HEK293T (cell line): ENCODE measurements at places on chromosomes 12 and 14.
A peak's percentile ranks its signal among the peaks of the same experiment; 100 is the strongest.

GRCh38 chr14:60355768-60356167, 106.7 kb downstream of the PPM1A start:
- no peak for DNase-seq

DNA sequence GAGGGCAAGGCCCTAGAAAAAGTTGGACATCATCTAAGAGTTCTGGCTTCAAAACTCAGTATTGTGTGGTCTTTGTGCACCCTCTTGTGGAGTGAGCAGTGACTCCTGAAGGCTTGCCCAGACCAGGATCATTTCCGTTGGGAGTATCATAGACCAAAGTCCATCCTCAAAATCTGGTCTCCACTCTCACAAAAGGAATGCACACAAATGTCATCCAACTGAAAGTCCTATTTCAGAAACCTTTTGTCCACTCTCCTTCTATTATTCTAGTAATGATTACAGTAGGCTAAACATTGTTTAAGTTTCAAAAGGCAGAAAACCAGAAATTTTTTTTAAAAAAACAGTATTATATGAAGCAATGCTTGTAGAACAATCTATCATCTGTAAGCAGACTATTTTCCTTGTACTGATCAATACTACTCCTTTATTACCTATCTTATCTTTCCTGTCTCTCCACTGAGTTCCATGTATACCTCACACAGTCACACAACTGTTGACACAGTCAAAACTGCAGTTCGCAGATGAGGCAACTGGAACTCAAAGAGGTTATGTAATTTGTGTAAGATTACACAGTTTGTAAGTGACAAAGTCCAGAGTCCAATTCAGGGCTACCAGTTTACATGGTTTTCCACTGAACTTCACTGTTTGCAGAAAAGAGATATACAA, 41.4 kb downstream of the COX16 start:
- DNase-seq: peak; percentile 61

- DNase-seq: peak; percentile 15
Measured at GRCh38 chr14:46259536-46259935, 392.0 kb downstream of the RPL10L start.

- no peak for DNase-seq
Measured at GRCh38 chr14:74650927-74651686, 39.1 kb upstream of the LTBP2 start.

GRCh38 chr12:85759091-85759490, 77.1 kb downstream of the RASSF9 start:
- DNase-seq: no peak

DNA sequence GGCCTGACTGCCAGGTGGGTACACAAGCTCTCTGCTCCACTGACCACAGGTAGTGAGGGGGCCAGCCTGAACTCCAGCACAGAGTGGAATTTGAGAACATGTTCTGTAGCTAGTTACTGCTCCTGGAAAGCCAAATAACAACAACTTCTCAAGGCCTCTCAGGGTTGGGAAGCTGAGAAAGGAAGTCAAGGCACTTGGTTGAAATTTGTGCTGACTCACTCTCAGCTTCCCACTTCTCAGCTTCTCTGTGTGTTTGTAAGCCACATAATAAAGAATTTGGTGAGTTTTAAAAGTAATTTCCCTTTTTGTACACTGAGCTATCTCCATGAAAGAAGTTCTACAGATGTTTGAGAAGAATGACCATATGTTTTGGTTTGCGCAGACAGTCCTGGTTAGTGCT, 234.9 kb downstream of the KTN1 start:
- no peak for DNase-seq

- no peak for DNase-seq
Measured at GRCh38 chr12:80313209-80313608, 130.8 kb upstream of the PTPRQ start.

- DNase-seq: no peak
Measured at GRCh38 chr12:51886021-51886710, 1.7 kb upstream of the ANKRD33 start.

DNA sequence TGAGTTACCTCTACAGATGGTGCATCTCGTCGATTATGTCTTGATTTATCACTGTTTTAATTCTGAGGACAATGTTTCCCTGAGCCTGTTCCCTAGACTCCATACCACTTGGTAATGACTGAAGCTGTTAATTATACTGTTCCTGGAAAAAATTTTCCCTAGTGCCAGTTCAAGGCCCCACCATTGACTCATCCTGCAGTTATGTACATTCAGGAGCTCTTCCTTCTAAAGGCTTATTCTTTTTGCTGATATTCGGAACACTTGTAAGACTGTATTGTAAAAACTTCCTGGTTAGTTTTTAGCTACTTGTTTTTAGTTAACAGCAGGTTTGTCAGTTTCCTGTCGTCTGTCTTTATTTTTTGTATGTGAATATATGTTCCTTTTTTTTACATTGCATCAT, 30.4 kb upstream of the PPP2R5E start:
- no peak for DNase-seq

DNA sequence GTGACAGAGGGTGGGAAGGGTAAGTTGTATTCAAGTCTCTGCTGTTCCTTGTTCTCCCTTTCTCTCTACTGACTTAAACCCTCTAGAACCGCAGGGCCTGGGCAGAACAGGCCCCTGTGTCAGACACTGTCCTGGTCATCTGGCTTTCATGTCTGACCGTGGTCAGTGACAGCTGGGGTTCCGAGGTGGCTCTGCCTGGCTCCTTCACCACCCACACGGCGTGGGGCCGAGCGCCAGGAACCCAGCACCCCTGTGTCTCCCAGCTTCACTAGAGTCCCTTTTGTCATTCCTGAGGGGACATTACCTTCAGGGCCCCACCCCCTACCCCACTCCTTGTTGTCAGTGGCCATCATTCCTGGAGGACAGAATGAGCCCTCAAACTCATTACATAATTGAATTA, 168.9 kb downstream of the ADGRD1 start:
- DNase-seq: no peak

- DNase-seq: no peak
Measured at GRCh38 chr12:113070117-113070906, 13.8 kb downstream of the DTX1 start.

GRCh38 chr14:31118892-31119291, 88.7 kb downstream of the HECTD1 start:
- no peak for DNase-seq

DNA sequence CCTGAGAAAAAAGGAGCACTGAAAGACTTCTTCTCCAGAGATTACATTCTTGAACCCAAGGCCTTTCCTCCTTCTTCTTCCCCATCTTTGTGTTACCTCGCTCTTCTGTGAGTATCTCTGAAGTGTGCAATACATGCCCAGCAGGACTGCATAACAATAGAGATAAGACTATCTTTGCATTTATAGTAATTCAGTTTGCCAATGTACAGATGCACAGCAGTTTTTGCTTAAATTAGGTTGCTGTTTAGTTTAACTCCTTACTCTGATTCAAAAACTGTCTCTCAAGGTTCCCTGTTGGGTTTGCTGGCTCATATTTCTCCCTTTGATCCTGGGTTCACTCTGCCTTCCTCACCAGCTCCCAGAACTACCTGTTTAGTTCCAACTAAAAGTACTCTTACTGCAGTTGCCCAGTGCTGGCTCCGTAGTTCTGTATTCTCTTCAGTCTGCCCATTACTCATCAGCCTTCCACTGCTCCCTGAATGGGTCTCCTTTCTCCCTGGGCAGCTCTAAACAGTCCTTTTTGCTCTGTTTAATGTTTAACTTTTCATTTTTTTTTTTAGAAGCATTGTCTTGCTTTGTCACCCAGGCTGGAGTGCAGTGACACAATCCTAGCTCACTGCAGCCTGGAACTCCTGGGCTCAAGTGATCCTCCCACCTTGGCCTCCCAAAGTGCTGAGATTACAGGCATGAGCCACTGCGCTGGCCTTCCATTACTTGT, 180.6 kb upstream of the CAND1 start:
- DNase-seq: no peak

DNA sequence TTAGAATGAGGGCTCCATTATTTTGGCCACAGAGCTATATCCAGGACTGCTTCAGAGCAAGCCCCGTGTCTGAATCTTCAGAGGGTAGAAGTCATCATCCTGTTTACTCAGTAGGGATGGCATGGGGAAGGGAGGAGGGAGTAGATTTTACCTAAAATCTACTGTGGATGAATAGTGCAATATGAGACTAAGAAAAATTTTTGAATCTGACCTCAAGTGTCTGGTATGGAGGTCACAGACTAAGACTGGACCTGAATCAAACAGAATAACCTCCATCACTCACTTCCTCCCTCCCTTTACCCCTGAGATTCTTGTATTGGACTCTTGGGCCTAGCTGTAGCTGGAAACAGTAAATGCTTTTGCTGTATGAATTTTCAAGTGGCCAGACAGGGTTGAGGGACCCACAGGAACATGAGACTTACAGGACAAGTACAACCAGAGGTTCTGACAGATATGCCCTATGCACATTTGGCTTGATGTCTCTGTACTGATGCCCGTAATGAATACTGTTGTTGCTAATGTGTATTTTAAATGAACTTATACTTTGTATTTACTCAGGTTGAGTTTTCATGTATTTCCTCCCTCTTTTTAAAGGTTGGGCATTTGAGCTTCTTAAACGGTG, 78.5 kb downstream of the CCDC91 start:
- no peak for DNase-seq

DNA sequence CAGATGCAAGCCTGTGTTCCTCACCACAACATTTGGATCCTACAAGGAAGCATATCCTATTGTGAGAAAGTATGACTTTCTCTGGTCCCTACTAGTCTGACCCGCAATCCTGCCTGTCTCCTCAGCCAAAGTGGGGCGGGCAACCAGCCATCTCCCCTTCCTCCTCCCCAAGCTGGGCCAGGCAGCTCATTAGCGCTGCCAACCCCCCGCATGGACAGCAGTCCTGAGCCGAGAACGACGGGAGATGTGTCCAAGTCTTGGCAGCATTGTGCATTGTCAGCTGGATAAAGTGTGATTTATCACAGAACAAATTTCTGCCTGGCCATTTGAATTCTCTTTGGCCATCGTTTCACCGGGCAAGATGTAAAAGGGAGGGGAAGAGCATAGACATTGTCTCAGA, 139.4 kb downstream of the SLC15A4 start:
- no peak for DNase-seq

- DNase-seq: no peak
Measured at GRCh38 chr12:109463756-109464155, 13.3 kb downstream of the KCTD10 start.

- no peak for DNase-seq
Measured at GRCh38 chr14:94836849-94837248, 66.9 kb upstream of the GSC start.

DNA sequence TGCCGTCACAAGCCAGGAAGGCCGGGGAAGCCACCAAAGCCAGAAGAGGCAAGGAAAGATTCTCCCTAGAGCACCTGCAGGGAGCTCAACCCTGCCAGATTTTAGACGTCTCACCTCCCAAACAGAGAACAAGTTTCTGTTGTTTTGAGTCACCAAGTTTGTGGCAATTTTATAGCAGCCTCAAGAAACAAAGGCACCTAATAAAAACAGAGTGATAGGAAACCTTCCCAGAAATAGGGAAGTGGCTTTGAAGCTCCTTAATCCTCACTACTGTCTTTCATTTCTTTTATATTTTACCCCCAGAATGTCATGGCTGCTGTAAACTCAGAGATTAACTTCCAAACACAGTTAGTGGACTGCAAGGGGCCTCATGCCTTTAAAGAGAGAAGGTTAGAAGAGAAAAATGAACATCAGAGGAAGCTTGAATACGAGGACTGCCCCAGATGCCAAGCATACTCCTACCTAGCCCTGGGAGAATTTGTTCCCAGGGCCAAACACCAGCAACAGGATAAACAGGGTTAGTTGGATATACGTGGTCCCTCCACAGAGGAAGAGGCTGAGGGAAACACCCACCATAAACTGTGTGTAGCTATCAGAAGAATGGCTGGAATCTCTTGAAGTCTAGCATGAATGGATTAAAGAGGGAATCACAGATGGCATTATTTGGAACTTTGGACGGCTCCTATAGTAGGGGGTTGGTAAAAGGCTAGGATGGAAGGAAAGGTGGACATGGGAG, 148.3 kb downstream of the KCNA5 start:
- DNase-seq: no peak

DNA sequence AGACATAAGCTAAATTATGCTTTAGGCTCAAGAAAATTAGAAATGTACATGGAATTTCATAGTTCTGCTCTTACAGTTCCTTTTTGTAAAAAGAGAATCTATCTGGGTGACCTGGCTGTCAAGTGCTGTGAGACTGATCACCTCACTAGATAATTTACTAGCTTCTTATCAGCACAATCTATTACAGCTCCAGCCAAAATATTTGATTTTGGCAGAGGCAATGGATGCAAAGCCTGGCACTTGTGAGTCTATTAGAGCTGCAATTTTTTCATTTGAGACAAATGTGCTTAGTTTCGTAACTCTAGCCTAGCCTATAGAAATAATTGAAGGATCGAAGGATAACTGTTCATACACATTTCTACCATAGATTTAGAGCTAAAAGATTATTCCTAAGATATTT, 927.5 kb downstream of the SLC6A15 start:
- DNase-seq: no peak

- peak; percentile 71 for DNase-seq
Measured at GRCh38 chr14:77498120-77498979, at the start of gene ISM2. TSS of gene ISM2 (minus strand) at chr14:77498816. CDS start at chr14:77498793, 23 bp downstream.

DNA sequence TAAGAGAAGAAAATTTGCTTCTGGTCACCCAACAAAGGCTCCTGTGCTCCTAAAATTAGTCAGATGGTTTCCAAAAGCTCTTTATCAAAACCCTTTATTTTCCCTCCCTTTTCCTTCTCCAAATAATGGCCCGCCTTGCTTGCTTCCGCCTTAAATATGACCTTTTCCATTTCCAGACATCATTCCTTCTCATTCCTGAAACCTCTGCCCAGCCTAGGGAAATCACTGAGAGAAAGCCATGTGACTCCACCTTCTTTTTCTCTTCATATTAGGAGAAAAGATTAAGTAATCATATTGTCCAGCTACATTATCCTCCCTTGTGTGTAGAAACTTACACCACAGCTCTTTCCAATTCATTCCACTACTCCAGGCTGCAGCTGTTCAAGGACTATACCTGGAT, 75.7 kb upstream of the GPHB5 start:
- DNase-seq: no peak

DNA sequence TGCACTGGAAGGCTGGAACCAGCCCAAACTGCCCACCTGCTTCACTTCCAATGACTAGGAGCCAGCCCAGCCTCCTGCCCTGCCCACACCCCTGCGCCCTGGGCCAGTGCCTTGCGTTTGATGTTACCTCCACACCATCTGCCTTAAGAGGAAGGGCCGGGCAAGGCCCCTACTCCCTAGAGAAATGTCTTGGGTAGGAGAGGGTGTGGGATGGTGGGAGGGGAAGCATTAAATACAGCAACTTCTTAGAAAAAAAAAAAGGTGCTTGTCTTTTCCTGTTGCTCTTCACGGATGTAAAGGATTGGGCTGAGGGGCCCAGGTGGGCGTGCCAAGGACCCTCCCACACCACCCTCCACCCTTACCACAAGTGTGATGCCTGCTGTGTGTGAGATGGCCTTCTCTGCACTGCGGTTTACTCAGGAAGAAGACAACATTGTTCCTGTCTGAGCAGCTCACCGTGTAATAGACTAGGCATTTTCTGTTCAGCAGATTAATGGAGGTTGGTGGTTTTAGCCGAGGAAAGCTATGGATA, 99.9 kb downstream of the NINJ2 start:
- DNase-seq: no peak

GRCh38 chr12:28178775-28179174, 11.5 kb upstream of the CCDC91 start:
- no peak for DNase-seq

GRCh38 chr12:34334538-34334937, 312.2 kb downstream of the ALG10 start:
- DNase-seq: no peak

- DNase-seq: no peak
Measured at GRCh38 chr14:73842201-73842600, 9.4 kb upstream of the PTGR2 start.

- no peak for DNase-seq
Measured at GRCh38 chr12:30977124-30977523, 50.6 kb downstream of the TSPAN11 start.
